ENCODE measurements at places on chromosomes 3 and 15.

GRCh38 chr3:113736548-113737089 lies 9.4 kb downstream of the NAA50 start:
- peak; percentile 35 for DNase-seq

DNA sequence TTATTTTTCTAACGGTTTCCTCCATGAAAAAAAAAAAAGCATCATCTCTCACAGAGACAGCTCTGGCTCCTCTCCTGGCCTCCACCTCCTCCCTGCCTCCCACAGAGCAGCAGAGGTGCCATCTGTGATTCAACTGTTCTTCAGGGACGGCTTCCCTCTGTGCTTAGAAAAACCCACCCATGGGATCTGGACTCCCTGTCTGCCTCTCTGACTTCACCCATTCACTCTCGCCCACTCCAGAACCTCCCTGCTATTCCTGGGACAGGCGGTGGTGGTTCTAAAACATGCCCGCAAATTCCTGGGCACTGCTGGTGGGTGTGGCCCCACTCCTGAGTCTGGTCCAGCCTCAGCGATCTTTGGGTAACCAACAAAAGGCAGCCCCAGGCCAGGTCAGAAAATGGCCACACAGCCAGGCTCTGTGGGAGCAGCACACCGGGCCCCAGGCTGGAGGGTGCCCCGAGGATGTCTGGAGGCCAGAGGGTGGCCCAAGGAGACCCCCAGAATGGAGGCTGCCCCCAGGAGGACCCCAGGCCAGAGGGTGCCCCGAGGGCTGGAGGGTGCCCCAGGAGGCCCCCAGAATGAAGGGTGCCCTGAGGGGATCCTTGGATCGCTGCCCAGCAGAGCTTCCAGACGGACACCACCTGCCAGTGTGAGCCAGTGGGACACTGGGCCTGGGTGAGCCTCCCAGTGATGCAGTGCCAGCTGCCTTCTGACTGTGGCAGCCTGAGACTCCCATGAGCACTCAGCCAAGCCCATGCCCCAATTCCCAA lies 2.6 kb upstream of the CHST13 start:
- DNase-seq = no peak

DNA sequence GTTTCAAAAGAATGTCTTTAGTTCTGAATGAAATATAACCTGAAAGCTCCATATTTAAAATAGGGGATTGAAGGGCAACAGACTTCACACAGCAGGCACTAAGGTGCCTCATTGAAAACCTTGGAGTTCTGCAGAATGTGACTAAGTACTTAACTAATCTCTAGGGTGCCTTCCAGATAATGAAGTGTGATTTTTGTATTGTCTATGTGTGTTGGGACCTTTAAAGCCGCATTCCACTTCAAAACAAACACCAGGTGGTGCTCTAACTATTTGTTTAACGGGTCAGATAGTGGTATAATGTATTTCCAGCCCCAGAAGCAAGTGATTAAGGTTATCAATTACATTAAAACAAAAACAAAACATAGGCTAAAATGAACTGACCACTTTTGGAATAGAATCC lies 28.0 kb downstream of the TFG start:
- DNase-seq = peak; percentile 2

- no peak for DNase-seq
These were observed 60.0 kb downstream of the MAGEF1 start for GRCh38 chr3:184651904-184652303.

- no peak for DNase-seq
These were observed 516.7 kb upstream of the MDFIC2 start for GRCh38 chr3:70829092-70829491.

DNA sequence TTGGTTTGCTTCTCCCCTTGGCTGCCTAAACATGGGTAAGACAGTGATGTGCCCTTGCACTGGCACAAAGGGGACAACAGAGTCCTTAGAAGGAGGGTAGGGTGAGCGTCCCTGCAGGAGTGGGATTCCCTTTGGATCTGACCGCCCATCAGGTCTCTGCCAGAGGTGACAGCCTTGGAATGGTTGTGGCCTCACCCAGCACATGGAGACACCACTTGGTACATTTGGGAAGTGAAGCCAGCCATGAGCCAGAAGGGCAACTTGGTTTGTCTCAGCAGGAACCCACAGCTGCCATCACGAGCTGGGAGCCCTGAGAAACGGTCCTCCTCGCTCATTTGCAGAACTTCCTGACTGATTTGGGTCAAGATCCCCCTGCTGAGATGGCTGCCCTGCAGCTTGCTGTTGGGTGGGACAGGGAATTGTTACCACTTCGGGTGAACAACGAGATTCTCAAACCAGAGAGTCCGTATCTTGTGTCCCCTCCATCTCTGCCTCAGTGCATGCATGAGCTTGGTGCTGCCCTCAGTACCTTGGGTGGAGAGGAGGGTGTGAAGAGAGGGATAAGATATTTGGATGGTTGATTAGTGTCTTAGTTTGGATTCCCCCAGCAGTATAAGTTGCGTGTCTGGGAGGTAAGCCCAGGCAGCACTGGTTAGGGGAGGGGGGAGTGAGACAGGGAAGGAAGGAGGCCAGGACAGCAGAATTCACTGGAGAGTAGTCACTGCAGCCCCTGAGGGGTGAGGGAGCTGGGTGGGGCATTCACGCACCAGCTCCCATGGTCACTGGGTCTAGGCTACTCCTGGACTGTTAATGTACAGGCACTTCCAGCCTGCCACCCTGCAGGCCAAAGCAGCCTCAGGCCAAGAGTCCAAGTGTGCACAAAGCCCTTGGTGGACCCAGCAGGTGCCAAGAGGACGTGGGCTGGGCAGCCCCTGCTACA lies 168.8 kb upstream of the TOPAZ1 start:
- no peak for DNase-seq

All from NCI-H2081 (cell line).